ENCODE measurements at places on chromosomes 7 and 10. TPM values are rescaled to one million over a fixed set of nuclear protein-coding genes. Genes with fewer than 3 reads are reported as not detected.

The CNPY1 gene
- not detected for total RNA-seq

The APBB1IP gene
- total RNA-seq = 1.6 TPM

The EPHB4 gene
- total RNA-seq = 70.3 TPM

The GBX1 gene
- not detected for total RNA-seq

The MYH16 gene
- total RNA-seq = 1.4 TPM

- DNase-seq = no peak
Observed at GRCh38 chr7:94067506-94067905, 63.4 kb upstream of the BET1 start.

DNA sequence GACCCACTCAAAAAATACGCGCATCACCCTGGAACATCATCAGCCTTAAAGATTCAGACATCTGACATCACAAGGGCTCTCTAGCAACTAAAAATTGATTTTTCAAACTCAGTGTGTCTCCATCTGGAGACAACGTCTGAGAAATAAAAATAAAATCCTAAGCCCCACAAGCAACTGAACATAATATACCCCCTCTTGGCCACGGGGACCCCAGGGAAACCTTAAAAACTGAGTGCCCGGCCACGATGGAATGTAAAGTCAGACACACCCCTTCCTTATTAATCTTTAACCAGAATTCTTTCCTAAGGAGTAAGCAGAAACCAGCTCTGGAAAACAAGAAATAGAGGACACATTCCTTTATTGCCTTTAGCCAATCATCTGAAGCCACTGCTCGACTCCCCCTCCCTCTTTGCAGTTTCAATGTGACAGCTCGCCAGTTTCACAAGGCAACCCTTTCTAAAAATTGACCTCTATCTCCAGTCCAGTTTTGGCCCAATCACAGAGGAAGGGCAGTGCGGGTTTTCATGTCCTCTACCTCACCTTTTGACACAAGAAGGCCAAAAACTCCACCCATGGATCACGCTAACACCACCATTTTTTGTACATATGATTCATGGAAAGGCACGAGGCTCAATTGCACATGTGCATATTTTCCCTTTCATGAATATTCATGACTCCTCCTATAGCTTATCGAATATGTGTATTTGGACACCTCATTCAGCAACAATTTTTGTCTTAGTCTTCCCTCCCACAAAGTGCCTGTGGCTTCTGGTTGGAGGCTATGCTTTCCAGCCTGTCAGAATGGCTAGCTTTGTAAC lies 24.2 kb downstream of the IFIT3 start:
- peak; percentile 95 for DNase-seq

DNA sequence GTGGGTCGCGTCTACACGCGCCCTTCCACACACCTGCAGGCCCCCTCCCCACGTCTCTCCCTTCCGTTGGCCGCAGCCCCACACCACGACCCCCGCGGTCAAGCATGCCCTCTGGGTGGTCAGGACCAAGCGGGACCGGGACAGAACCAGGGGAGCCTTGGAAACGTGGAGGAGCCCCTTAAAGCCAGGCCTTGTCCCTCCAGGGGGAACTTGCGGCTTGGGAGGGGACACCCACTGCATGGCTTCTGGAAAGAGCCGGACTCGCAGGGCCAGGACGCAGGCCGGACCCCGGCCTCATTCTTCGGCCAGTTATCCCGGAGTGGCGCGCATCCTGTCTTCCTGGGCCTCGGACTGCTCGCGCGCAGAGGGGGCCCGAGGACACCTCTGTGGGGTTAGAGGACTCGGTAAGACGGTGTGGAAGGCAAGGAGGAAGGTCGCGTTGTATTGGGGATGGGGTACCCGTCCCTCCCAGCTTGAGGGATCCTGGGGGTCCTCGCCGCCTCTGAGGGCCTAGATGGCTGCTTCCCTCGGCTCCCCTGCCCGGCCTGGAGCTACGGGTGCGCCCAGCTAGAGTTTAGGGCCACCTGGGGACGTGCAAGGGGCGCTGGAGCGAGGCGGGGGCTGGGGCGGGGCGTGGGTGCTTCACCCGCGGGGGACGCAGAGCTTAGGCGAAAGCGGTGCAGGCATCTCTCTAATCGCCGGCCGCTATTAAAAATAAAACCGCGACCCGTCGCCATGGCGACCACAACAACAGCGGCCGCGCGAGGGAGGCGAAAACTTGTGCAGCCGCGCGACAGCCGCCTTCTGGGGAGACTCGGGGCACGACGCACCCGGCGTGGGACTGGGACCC lies 1.8 kb upstream of the PDGFA start:
- no peak for DNase-seq
